ENCODE measurements at places on chromosomes 2 and 18.

DNA sequence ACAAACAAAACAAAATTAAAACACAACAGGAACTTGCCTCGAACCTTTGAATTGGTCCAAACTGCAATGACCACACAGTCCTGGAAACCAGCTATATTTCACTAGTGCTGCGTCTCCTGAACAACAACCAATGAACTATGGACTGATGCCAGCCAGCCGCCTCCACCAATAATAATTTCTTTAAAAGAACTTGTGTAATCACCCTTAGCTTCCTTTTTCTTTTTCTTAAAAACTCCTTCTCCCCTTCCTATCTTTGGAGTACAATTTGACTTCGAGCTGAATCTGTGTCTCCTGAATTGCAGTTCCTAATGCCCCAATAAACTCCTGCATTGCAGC, 1.6 kb upstream of the CXXC1 start:
- no peak for DNase-seq

DNA sequence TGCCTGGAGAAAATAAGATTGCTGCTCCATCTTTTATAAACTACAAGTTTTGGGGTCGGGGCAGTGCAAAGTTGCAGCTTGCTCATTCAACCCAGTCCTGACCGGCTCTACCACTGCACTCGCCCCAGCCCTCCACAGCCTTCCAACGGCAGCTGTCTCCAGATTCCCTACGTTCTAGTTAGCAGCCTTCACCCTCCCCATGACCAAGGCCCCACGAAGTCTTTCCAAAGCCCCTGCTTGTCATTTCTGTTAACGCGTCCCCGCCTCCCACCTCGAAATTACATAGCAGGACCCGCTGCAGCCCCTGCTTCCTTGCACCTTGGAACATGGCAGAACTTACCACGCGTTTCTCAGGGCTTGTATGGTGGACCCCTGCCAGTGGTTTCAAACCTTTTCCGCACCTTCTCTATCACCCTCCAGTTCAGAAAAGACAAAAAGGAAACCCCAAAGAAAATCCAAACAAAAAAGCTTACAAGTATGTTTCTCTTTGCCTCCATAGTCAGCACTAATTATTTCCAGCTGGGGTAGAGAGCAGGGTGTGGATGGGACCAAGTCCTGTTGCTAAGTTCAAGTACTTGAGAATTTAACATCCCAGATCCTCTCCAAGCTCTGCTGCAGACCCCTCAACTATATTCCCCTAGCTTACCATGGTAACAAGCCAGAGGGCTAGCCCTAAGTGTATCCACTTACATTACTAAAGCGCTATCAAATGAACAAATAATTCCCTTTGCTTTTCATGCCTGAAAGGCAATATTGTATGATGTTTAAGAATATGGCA, 161.5 kb downstream of the TGIF1 start:
- no peak for DNase-seq

- no peak for DNase-seq
These were observed 106.6 kb upstream of the STON1 start for GRCh38 chr2:48423376-48423775.

DNA sequence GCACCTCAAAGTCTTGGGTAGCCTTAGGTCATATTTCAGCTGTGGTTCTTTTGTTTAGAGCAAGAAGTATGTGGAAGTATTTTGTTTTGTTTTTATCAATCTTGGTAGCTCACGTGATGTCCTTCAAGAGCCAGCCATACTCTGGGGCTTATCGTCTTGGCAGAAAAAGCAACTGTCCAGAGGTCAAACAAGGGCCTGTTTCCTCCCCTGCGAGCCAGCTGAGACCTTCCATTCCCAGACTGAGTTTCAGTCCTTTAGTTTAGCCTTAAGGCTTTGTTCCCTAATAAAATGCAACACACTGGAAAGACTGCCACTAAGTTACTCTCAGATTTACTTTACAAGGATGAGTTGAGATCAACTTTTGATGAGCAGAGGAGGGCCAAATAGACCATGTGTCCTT, 63.5 kb downstream of the TXNL1 start:
- DNase-seq: no peak

DNA sequence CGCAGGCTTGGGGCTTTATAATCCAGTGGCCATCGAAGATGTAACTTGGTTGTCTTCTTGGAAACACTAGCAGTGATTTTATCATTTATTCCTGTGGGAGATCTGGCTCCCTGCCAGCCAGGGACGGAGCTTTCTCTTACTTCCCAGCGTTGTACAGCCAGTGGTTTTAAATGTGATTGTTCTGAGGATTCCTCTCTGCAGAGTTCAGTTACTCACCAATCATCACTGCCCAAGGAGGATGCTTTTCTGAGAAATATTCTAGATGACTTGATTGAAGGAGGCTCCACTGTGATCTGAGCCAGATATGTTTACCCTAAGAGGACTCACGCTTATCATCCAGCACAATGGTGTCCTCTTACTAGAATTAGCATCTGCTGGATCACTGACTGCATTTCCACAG, 744.3 kb downstream of the RNF144A start:
- no peak for DNase-seq

- no peak for DNase-seq
These were observed 65.3 kb downstream of the CXCR4 start for GRCh38 chr2:136052369-136053362.

DNA sequence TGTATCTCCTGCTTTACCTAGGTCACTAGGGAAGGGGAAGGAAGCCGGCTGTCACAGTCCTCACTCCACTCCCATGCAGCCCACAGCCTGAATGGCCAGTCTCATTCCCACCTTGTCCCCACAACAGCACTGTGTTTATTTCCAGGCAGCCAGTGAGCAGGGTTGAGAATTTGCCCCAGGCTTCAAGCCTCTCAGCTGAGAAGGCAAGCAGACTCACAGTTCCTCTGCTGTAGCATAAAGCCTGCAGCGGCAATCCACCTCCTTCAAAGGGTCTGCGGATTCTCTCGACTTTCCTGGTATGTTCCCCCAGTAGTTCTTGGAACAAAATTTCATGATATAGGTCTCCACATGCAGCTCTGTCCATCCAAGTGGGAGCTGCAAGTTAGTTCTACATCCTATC, 262.9 kb upstream of the GULP1 start:
- DNase-seq: no peak

DNA sequence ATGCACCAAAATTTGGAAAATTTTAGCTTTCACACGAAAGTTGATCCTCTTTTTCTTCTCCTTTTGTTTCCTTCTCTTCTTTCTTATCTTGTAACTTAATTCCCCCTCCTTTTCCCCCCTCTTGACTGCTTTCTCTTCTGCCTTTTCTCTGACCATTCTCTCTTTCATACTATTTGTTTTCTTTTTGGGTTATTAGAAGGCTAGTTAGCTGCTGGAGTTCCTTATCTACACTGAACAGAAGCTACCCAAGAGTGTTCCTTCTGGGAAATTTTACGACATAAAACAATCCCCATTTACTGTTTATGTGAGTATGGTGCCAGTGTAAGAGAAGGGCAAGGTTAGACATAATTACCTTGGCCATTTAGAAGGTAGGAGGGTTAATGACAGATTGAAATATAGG, 218.4 kb upstream of the DTNA start:
- DNase-seq: no peak

- DNase-seq: no peak
These were observed 22.6 kb downstream of the ALMS1 start for GRCh38 chr2:73408198-73408597.

- DNase-seq: no peak
These were observed 156.6 kb downstream of the INO80D start for GRCh38 chr2:205929246-205929942.

DNA sequence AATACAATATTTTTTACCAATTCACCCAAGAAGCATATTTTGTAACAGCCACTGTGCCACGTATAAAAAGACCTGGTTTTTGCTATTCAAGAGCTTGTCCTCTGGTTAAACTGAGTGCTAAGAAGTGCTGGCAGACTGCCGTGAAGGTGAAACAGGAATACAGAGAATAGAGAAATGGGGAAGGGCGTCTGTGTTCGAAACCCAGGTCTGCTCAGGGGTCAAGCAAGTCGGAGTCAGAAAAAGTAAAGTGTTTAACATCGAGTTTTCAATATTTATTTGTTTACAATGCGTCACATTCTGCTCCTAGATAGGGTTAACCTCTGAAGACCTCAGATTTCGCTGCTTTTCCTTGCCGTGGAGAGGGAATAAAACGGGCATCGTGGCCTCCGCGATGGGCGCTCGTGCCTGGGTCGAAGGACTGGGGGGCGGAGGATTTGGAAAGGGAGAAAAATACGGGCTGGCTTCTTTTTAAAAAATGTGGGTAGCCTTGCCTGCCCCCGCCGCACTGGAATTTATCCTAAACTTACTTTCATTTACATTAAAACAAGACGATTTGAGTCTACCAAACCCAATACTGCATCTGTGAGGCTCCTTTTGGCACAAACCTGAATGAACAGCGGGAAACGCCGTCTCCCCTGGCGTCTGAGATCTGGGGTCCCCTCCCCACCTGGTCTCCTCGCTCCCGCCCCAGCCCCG, 1.1 kb upstream of the SNTG2 start:
- DNase-seq: no peak

GRCh38 chr18:40469851-40470250, 1485.2 kb upstream of the PIK3C3 start:
- no peak for DNase-seq

GRCh38 chr2:117470311-117471095, 344.0 kb upstream of the DDX18 start:
- DNase-seq: no peak

GRCh38 chr2:215554689-215555498, 119.0 kb upstream of the FN1 start:
- no peak for DNase-seq

DNA sequence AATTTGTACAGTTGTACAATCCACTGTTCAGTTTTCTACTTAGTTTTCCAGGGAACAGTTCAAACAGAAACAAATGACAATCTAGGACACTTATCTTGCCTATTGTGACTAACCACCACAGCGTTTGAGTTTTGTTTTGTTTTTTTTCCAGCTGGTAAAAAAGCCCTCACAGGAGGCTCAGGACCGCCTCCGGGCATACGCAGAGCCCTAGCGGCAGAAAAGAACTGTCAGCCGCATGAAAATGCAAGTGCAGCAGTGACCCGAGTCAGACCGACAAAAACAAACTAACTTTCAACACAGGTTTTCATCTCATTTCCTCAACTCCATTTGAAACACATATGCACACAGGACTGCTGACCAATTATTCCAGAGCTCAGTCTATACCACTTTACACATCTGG, 68.6 kb downstream of the STEAP3 start:
- DNase-seq: no peak

GRCh38 chr2:14340703-14341102, 291.8 kb upstream of the LRATD1 start:
- DNase-seq: no peak

GRCh38 chr2:15844211-15844801, 96.0 kb upstream of the MYCN start:
- no peak for DNase-seq

GRCh38 chr2:201156036-201156435, 26.9 kb upstream of the CASP10 start:
- no peak for DNase-seq

DNA sequence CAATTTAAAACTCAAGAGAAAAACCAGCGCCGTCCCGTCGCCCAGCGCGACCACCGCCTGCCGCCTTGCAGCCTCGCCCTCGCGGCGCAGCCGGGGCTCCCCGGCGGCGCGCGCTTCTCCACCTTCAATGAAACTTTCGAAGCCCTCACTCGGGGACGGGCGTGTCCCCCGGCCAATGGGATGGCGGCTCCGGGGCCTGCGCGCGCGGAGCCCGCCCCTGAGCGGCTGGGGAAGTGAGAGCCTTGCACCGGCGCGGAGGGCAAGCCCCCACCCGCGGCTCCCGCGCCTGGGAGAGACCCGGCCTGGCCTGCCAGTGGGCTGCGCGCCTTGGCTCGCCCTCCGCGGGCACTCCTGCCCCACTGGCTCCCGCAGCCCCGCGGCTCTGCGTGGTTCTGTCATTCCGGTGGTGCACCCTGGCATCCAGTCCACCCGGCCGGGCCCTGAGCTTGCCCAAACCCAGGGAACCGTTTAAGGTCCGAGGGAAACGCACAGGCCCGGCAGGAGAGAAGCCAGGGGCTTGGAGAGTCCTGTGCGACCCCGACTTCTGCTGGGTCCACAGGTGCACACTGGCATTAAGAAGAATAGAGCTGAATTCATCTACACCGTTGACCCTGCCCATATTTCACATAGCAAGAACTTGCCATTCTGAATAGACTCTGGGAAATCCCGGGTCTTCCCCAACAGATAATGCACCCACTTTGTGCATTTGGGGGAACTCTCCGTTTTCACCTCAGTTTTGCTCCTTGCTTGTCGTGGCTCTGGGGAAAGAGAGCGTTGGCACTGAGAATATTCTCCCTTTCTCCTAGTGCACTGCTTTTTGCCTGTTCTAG, at the start of gene PIEZO2:
PIEZO2 (minus strand) TSS at position 129 of the 830 bp plus-strand sequence. CDS start 981 bp downstream, outside the sequence.
- no peak for DNase-seq

DNA sequence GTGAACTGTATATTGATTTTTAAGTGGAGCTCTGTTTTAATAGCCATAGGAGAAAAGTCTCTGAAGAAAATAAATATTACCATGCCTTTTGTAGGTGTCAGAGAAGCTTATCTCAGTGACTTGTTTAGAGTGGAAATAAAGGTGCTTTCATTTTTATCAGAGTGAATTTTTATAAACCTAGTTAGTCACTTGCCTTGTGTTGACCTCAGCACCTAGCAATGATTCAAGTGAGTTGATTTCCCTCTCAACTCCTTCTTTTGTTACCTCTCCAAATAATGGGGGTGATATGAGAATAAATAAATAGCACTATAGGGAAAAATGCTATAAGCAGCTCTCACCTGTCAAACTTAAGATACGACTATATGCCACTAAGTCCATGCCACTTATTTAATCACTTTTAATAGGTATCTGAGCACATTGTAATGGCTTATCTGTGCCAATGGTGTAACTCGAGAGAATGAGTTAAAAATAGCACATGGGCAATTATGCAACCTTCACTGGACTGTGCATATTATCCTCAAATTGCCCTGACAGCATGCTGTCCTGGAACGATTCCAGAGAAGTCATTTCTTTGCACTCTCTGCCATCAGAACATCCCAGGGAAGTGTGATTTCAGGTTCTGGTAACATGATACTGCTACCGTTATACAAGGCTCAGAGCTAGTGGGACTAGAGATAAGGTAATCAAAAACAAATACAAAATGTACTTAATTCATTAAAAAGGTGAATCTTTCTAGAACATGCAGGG, 290.8 kb downstream of the CCDC85A start:
- no peak for DNase-seq

- no peak for DNase-seq
These were observed 5.2 kb upstream of the FHL2 start for GRCh38 chr2:105403783-105404698.

DNA sequence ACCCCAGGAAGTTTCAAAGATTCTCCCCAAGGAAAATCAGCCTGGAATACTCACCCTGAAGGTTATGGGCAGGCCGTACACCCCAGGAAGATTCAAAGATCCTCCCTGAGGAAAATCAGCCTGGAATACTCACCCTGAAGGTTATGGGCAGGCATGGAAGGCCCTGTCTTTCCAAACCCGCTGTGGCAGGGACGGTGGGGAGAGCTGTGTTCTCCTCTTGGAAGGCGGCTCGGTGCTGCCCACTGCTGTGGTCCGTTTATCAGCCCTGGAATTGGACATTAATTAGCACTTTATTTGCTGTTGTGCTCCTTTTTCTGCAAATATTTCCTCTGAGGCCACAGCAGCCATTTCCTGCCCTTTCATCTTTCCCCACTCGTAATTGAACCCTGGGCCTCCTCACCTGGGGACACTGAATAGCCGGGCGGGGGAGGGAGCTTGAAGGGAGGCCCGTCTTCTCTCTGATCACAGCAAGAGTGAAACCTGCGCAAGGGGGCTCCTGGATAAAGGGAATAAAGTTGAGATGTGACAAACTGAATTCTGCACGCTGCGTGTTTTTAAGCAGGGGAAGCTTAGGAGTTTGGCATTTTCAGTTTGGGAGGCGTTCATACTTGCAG, 308.7 kb upstream of the SALL3 start:
- DNase-seq: no peak
